ENCODE measurements at places on chromosomes 1 and 21. TPM values are rescaled to one million over a fixed set of nuclear protein-coding genes. Genes with fewer than 3 reads are reported as not detected.

DNA sequence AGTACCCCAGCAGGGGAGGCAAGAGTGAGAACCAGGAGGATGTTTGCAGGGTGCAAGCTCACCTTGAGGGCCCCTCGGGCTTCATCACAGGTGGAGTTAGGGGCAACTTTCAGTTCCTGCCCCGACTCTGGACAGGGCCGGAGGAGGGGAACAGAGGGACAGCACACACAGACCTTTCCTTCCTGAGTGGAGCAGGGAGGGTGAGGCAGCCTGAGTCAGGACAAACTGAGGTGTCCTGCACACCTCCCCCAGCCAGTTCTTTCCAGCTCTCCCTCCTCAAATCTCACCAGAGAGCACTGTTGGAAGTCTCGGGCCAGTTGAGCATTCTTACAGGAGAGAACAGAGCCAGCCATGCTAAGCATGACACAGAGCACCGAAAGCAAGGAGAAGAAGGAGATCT lies 1.5 kb downstream of the ENTREP3 start:
- no peaks in the 10 kb centered on the region for H3K27me3 ChIP-seq
- no peak for DNase-seq
- no peaks in the 10 kb centered on the region for H3K36me3 ChIP-seq
- H3K4me3 ChIP-seq: no peak overlapping the region
- no peak overlapping the region for H3K27ac ChIP-seq

SYTL1 gene
- 186 TPM for total RNA-seq

GRCh38 chr21:36791180-36791579 lies 92.3 kb downstream of the SIM2 start:
- no peaks in the 10 kb centered on the region for H3K27me3 ChIP-seq
- H3K4me1 ChIP-seq: no peaks in the 10 kb centered on the region
- H3K36me3 ChIP-seq: no peaks in the 10 kb centered on the region
- no peak for DNase-seq
- H3K27ac ChIP-seq: no peak overlapping the region

GRCh38 chr1:93608187-93609109 lies 73.2 kb downstream of the BCAR3 start:
- no peak overlapping the region for H3K27ac ChIP-seq
- H3K4me1 ChIP-seq: no peaks in the 10 kb centered on the region
- peaks cover 4% of the 10 kb centered on the region for H3K27me3 ChIP-seq
- no peaks in the 10 kb centered on the region for H3K36me3 ChIP-seq

DNA sequence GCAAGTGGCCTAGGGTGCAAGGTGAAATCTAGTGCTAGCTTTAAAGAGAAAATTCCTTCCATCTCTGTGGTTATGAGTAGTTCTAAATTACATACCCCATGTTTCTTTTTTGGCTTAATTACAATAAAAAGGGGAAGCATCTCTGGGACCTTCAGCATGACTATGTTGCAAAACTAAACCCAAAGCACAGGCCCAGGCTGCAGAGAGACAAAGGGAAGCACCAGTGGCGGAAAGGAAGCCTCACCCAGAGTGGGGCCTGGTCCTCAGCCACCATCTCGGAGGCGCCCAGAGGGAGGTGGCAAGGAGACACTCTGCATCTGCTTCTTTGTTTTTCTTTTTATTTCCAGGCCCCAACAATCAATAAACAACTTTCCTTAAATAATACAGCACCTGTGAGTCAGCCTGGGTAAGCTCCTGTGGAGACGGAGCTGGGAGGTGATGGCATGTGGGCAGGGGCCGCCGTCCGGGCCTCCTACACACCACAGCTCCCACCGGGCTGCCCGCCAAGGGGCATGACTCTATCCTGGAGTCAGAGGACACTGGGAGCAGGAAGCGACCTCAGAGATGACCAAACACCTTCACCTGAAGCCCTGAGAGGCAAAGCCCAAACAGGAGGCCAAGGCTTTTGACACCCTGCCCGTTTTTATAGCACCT lies 21.7 kb downstream of the ITPKB start:
- H3K27me3 ChIP-seq: no peaks in the 10 kb centered on the region
- H3K4me3 ChIP-seq: no peak overlapping the region
- H3K4me1 ChIP-seq: peaks cover 82% of the 10 kb centered on the region
- H3K36me3 ChIP-seq: peaks cover 39% of the 10 kb centered on the region
- DNase-seq: no peak

DEPDC1 gene
- 0.20 TPM for total RNA-seq

DNA sequence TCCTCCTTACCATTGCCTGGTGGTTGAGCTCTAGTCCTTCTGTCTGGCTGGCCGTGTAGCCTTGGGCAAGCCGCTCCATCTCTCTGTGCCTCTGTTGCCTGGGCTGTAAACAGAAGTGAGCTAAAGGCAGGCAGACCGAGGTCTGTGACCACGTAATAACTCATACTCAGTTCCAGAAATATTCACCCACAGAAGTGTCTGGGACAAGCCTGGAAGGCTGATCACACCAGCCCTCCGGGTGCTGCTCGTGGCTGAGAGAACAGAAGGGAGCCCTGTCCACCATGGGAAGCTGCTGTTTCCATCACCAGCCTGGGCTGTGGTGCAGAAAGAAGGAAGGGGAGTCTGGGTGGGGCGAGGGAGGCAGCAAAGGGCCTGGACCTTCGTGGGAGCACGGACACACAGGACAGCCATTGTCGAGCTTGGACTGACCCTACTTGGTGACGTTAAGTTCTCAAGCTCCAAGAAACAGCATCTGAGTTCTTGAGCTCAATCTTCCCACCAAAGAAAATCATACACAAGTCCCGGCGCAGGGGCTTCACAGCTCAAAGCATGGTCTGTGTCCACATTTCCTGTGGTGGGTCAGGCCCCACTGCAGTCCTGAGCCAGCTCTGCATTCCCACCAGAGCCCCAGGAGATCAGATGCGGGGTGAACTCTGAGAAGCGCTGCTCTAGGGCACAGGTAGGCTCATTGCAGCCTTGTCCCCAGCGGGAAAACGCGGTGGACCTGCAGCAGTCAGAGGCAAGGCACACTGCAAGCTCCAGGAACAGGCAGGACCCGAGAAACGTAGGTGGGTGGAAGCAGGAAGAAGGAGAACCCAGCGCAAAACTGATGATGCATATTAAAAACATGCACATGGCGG lies 61.8 kb downstream of the RUNX3 start:
- no peaks in the 10 kb centered on the region for H3K36me3 ChIP-seq
- DNase-seq: no peak
- H3K27ac ChIP-seq: no peak overlapping the region
- no peak overlapping the region for H3K4me3 ChIP-seq
- H3K4me1 ChIP-seq: peaks cover 5% of the 10 kb centered on the region
- H3K27me3 ChIP-seq: no peaks in the 10 kb centered on the region

DENND2D gene
- total RNA-seq: 231 TPM

DNA sequence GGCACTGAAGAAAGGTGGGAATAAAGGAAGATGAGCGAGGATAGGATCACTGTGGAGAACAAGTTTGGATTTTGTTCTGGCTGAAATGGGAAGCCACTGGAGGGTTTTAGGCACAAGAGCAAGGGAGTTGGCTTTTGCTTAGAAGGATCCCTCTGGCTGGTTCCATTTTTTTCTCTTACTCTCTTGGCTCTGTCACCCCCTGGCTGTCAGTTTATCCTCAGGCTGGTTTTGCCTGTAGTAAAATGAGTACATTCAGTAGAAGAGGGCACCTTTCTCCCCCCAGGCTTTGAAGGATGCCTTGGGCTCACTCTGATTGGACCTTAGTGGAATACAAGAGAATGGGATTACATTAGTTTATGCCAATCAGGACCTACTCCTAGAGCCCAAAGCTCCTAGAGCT lies 17.1 kb downstream of the CACHD1 start:
- peaks cover 11% of the 10 kb centered on the region for H3K4me1 ChIP-seq
- H3K36me3 ChIP-seq: no peaks in the 10 kb centered on the region
- H3K27ac ChIP-seq: no peak overlapping the region

SLC9A1 gene
- total RNA-seq: 24.4 TPM

DNA sequence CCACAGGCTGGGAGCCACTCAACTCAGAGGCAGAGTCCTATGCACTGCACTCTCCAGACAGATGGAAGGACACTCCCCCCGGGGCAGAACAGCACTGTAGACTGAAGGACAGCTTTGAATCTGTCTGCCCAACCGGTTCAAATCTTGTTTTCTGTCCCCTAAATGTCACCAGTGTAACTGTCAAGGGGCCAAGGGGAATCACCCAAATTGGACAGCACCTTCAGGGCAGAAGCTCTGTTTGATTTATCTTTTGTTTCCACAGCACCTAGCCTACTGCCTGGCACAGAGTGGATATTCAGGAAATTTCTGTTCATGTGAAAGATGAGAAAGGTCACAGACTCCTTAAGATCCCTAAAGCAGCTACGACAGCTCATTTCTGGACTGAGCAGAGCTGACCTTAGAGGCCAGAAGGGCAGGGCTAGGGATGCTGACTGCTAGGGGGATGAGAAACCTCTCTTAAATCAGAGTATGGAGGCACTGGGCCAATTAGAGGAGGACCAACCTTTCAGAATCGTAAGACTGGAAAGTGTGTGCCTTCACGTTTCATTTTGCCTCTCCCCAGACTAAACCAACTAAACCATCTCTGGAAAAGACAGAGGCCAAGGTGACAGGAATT lies 41.0 kb downstream of the ITPKB start:
- H3K27ac ChIP-seq: peak overlapping the region; percentile 27
- no peaks in the 10 kb centered on the region for H3K27me3 ChIP-seq
- peaks cover 10% of the 10 kb centered on the region for H3K36me3 ChIP-seq
- no peak for DNase-seq

DNA sequence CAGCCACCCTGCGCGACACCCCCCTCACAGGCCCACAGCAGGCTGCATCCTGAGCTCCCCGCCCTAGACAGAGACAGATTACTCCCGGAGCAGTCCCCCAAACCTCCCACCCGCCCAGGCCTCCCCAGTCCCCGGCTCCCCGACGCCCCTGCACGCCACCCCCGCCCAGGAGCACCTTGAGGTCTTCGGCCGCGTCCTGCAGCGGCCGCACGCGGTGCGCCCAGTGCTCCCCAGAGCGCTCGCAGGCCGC lies 731 bp downstream of the TRIM11 start:
- no peaks in the 10 kb centered on the region for H3K27me3 ChIP-seq
- peak overlapping the region; percentile 73 for H3K4me3 ChIP-seq
- DNase-seq: no peak
- peaks cover 20% of the 10 kb centered on the region for H3K4me1 ChIP-seq
- H3K27ac ChIP-seq: no peak overlapping the region
- H3K36me3 ChIP-seq: no peaks in the 10 kb centered on the region

DNA sequence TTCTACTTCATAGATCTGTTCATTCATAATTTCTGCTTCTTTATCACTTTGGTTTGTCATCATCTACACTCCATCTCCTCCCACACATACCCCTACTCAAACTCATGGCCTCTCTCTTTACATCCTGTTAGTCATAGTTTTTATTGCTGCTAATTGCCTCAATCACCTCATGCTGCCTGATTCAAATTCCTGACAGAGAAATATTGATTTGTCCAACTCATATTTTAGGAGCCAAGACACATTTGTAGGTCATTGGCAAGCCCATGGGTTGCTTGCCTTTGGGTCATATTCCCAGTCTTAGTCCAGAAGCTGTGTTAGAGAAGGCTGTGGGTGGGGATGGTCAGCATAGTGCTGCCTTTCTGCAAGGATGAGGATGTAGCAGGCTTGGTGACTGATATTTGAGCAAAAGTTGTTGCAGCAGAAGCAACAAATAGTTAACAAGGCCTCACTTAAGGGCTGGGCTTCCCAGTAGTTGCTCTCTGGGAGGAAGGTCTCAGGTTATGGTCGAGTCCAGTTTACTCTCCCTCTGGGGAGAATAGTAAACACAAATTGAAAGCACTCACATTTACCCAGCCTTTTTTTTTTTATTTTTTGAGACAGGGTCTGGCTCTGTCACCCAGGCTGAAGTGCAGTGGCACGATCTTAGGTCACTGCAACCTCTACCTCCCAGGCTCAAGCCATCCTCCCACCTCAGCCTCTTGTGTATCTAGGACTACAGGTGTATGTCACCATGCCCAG lies 22.4 kb upstream of the EPS15 start:
- no peak for DNase-seq
- no peaks in the 10 kb centered on the region for H3K36me3 ChIP-seq
- H3K4me1 ChIP-seq: no peaks in the 10 kb centered on the region

GRCh38 chr1:23514111-23514679 lies 16.8 kb downstream of the E2F2 start:
- H3K27me3 ChIP-seq: no peaks in the 10 kb centered on the region
- DNase-seq: no peak
- no peak overlapping the region for H3K27ac ChIP-seq
- no peak overlapping the region for H3K4me3 ChIP-seq
- no peaks in the 10 kb centered on the region for H3K4me1 ChIP-seq
- H3K36me3 ChIP-seq: no peaks in the 10 kb centered on the region

GRCh38 chr1:31747304-31747703 lies 16.8 kb downstream of the ADGRB2 start:
- no peak for DNase-seq
- H3K4me1 ChIP-seq: peaks cover 65% of the 10 kb centered on the region
- no peaks in the 10 kb centered on the region for H3K27me3 ChIP-seq

GRCh38 chr1:16181887-16182719 lies 26.2 kb upstream of the EPHA2 start:
- no peaks in the 10 kb centered on the region for H3K36me3 ChIP-seq
- peaks cover 14% of the 10 kb centered on the region for H3K27me3 ChIP-seq
- no peaks in the 10 kb centered on the region for H3K4me1 ChIP-seq
- no peak for DNase-seq

- no peaks in the 10 kb centered on the region for H3K36me3 ChIP-seq
- no peaks in the 10 kb centered on the region for H3K4me1 ChIP-seq
- H3K27me3 ChIP-seq: no peaks in the 10 kb centered on the region
Observed at GRCh38 chr1:175894581-175894980, 151.2 kb upstream of the TNR start.

DNA sequence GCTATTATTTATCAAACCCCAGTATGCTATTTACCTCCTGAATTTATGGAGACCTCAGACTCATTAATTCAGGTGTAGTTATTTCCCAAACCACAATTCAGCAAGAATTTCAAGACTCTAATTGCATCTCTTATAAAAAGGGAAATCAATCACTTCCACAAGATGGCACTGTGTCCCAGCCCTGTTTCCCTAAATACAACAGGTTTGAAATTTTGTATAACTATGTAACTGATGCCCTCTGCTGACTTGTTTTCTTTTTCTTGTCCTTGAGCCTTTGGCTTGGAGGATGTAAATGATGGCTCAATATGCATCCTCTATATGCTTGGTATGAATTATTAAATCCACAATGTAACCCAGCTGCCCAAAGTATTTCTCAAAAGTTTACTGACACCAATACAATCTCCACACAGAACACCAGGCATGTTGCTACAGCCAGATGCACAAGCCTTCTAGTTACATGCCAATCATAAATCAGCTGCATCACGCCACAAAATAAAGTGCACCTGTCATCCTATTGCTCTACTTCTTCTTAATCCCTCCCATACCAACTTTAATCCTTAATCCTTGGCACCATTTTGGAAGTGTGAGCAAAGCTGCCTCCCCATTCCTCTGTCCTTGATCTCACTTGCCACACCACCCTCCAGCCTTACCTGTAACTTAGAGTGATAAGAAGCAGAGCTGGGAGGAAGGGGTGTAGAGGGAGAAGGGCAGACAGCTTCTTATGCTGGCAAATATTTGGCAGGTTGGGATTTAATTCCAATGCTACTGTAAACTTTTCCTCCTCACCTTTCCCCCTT lies 9.0 kb downstream of the C1orf105 start:
- no peak overlapping the region for H3K4me3 ChIP-seq
- H3K27me3 ChIP-seq: no peaks in the 10 kb centered on the region
- DNase-seq: no peak
- H3K36me3 ChIP-seq: no peaks in the 10 kb centered on the region
- H3K27ac ChIP-seq: no peak overlapping the region
- H3K4me1 ChIP-seq: peaks cover 62% of the 10 kb centered on the region

GBP6 gene
- not detected for total RNA-seq

All from T-cell (primary cell).